ENCODE measurements at places on chromosomes 11 and 22. TPM values are rescaled to one million over a fixed set of nuclear protein-coding genes. Genes with fewer than 3 reads are reported as not detected.

The GP1BB gene
- polyA plus RNA-seq, result 30.4 TPM

GRCh38 chr11:80165744-80166143, 724.9 kb upstream of the TENM4 start:
- DNase-seq, result no peak

- DNase-seq, result no peak
Measured at GRCh38 chr22:21937821-21938070, 14.9 kb downstream of the PPM1F start.

DNA sequence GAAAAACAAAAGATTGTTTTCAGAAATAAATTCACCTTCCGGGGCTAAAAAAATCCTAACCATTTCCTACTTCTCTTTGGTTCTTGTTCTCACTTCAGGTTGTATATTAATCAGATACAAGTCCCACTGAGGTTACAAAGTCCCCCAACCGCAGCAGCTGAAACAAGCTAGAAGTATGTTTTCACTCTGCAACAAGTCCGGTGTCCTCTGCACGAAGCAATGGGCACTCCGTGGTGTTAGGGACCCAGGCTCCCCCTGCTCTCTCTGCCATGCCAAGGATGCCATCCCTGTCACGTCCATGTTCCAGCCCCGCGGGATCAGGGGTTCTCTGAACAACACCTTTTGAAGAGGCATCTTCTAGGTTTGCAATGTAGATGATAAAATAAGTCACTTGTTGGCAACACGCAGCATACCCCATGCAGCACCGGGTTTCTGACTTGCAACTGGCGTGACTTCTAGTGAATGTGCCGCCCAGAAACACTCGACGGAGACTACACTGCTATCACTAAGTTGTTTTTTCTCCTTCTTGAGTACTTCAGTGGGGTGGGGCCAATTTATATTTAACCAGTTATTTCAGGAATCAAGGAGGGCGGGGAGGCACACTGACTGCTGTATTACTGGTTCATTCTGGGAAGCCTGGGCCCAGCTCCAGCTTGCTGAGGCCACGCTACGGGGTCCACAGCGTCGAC, 25.4 kb upstream of the GSTP1 start:
- DNase-seq, result peak; percentile 66

DNA sequence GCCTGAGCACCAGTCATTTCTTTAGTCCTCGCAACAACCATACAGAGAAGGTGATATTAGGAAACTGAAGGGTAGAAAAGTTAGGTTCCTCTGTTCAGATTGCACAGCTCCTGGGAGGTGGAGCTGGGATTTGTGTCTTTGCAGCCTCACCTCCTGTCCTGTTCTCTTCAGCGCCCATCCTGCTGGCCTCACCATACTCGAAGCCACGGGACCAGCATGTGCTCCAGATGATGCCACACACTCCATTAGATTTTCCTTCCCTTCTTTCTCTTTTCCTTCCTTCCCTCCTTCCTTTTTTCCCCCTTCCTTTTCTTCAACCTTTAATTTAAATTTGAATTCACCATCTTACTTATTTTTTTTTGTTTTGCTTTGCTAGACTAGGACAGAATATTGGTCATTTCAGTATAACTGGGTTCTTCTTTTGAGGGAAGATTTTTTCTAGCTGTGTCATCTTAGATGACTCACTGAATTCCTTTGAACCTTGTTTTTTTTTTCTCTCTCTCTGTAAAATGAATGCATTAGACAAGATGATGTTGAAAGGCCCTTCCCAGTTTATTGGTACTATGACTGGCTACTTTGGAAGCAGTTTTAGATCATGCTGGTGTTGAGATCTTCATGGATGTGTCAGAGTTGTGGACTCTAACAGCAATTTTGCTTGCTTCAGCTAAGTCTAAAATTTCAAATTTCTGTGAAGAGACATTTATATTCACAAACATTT, 662.5 kb upstream of the TENM4 start:
- DNase-seq, result no peak

The PRDM11 gene
- polyA plus RNA-seq, result 19.2 TPM

The LIF gene
- polyA plus RNA-seq, result 0.78 TPM

The GVQW3 gene
- polyA plus RNA-seq, result 0.33 TPM

DNA sequence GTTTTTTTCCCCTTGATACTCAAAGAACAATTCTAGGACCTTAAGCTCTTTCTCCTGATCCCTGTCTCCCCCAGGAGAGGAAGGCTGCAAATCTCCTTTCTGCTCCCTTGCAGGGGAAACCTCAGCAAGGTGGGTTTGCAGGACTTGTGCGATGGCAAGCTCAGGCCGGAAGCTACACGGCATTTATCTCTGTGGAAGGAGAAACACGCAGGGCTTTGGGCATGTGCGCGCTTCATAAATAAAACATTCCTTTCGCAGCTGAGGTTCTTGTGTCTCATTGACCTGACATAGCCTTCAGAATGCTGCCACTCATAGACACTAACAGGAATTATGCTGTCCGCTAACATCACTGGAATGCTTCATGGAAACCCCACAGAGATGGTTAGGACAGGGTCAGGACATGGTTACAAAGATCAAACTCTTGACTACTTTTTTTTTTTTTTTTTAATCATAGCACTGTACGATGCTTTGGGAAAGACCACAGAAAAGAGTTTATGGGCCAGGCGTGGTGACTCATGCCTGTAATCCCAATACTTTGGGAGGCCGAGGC, 42.6 kb downstream of the SLN start:
- DNase-seq, result no peak

The MUC2 gene
- not detected for polyA plus RNA-seq

DNA sequence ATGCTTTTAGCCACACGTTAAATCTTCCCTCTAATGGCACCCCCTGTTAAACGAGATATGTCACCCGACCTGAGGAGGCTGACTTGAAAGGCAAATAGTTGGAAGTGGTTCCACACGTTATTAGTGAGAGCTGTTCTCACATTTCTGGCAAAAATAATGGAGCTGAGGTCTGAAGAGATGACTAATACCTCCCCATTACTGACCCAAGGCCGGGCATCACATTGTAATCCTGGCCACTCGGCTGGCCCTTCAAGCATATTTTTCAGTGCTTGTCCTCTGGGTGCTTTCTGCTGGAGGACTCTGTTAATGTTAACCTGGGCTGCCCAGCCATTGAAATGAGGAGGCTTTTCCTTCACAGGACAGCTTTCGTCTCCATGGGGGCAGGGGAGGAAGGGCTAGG, 260.0 kb upstream of the CADM1 start:
- DNase-seq, result no peak

The TMEM109 gene
- 71.8 TPM for polyA plus RNA-seq

- no peak for DNase-seq
Measured at GRCh38 chr11:76124905-76125770, 81.2 kb downstream of the WNT11 start.

- DNase-seq, result no peak
Measured at GRCh38 chr22:38849811-38850210, 6.0 kb upstream of the NPTXR start.

GRCh38 chr11:124897674-124898262, at the start of gene ROBO4:
Gene ROBO4, minus strand, starts transcription at chr11:124897865. Its CDS starts 70 bp downstream, at chr11:124897795.
- peak; percentile 76 for DNase-seq

The UBQLNL gene
- polyA plus RNA-seq, result 0.23 TPM

- DNase-seq, result peak; percentile 41
Measured at GRCh38 chr11:27215471-27216269, 147.3 kb downstream of the CCDC34 start.

DNA sequence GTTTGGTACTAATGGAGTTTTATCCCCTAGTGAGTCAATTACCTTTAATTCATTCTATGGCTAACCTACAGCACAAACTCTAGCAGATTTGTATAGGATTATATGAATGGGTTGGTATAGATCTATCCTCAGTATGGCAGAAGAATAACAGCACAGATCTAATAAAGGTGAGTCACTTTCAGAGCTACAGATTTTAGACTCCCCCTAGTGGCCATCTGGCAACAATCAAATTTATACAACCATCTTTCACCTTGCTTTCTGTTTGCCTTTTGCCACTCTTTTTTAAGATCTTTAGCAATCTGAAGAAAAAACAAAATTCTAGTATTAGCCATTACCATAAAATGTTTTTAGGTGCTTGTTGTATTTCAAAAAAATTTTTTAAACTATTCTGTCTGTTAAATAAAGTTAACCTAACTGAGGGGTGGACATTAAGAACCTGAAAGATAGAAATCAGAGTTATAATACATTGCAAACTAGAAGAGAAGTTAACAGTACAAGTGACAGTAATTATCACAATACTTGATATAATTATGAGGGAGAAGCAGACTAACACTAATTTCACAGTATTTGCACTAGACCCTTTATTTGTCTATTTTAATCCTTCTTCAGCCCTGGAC, 25.8 kb downstream of the DDIAS start:
- DNase-seq, result no peak

GRCh38 chr11:17522655-17523054, 21.6 kb downstream of the USH1C start:
- no peak for DNase-seq

The TIMP3 gene
- 137 TPM for polyA plus RNA-seq

- DNase-seq, result peak; percentile 50
Measured at GRCh38 chr22:46576556-46577367, 39.3 kb upstream of the CELSR1 start.

The GTSE1 gene
- polyA plus RNA-seq, result 0.62 TPM

The SCN4B gene
- 6.4 TPM for polyA plus RNA-seq

- DNase-seq, result no peak
Measured at GRCh38 chr11:77967121-77967520, 27.3 kb downstream of the INTS4 start.

DNA sequence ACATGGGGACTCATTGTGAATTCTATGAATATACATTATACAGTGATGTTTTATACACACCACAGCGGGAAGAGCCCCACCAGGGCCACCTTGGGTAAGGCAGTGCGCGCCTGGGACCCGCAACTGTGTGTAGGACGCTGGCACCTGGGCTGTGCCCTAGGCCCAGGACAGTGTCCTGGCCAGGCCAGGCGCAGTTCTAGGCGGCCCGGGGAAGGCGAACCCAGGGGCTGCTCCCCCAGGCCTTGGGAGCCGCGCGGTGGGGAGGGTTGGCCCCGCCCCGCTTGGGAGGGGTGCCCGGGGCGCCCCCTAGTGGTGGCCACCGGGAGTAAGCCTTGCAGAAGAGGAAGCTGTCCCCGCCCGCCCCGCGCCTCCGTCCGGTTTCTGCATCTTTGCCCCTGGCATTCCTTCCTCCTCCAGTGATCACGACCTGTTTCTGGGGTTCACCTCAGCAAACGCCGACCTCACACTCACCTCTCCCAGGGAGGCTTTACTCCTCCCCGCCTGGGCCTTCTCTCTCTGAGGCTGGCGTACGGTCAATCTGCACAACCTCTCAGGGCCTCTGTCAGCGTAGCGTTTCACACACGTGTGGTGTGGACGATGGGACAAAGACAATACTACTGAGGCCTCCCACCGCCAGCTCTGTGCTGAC, 9.5 kb upstream of the EHD1 start:
- DNase-seq, result peak; percentile 94

GRCh38 chr11:3037040-3037944, 19.9 kb downstream of the CARS1 start:
- DNase-seq, result peak; percentile 88

The SLC6A5 gene
- polyA plus RNA-seq, result not detected

- no peak for DNase-seq
Measured at GRCh38 chr22:44737406-44738346, 14.7 kb upstream of the ARHGAP8 start.

The FUT4 gene
- 1.0 TPM for polyA plus RNA-seq

- no peak for DNase-seq
Measured at GRCh38 chr11:72228844-72229231, 4.3 kb downstream of the INPPL1 start.

GRCh38 chr22:42611051-42611450, 3.6 kb downstream of the POLDIP3 start:
- DNase-seq, result no peak

- no peak for DNase-seq
Measured at GRCh38 chr11:108873310-108873709, 208.4 kb downstream of the DDX10 start.

DNA sequence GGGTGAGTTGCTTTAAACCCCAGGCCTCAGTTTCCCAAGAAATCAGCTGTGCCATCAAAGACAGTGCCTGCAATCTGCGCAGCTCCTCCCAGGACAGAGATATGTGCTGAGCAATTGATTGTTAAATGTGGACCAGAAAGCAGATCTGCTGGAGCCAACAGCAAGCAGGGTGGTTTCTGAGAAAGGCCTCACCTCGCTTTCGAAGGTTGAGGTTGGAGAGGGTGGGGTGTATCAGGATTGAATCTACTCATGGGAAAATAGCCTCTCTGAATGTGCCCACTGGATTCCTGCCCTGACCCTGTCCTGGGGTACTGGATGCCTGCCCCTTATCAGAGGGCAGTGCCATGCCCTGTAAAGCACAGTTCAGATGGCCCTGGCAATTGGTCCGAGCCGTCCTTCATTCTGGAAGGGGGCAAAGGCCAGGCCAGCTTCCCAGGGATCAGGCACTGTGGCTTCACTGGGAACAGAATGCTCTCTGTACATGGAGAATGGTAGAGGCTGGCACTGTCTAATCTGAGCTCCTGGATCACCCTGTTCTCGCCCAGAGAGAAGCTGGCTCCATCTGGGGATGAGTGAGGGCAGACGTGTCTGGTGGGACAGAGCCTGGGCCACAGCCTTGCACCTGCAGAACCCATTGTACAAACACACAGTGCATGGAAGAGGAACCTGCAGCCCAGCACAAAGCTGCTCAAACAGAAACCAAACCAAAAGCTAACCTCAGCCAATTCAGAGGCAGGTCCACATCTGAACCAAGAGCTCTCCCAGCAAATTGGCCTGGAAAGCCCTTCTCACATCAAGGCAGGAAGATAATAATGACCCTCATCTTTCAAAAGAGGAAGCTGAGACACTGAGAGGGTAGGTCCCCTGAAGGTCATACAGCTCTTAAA, 15.2 kb downstream of the DHCR7 start:
- DNase-seq, result no peak
